Naive thymus-derived CD4-positive, alpha-beta T cell (primary cell): ENCODE measurements at places on chromosomes 2 and 18. TPM values are rescaled to one million over a fixed set of nuclear protein-coding genes. Genes with fewer than 3 reads are reported as not detected.
A peak's percentile ranks its signal among the peaks of the same experiment; 100 is the strongest.

DNA sequence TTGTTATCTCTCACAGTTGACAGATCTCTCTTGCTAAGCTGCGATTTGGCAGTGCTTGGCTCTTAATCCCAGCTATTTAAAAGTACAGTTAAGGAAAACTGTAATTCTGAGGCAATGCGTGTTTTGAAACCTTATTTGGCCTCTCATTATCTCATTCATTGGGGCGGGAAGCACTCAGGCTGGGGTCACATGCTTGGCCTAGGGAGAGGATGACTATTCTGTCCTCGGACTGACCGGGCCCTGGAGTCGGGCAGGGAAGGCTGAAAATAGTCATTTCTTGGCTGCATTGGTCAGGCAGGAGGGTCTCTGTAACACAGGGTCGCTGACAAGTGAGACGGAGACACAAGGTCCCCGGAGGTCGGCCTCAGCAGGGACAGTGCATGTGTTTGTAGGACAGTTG, 20.2 kb upstream of the EMILIN2 start:
- no peak for DNase-seq

GRCh38 chr2:66498289-66498975, 63.5 kb downstream of the MEIS1 start:
- DNase-seq, result no peak

GRCh38 chr2:39625193-39625926, 40.4 kb upstream of the TMEM178A start:
- no peak for DNase-seq

- no peak for DNase-seq
Observed at GRCh38 chr2:69692424-69692823, 48.9 kb upstream of the AAK1 start.

DNA sequence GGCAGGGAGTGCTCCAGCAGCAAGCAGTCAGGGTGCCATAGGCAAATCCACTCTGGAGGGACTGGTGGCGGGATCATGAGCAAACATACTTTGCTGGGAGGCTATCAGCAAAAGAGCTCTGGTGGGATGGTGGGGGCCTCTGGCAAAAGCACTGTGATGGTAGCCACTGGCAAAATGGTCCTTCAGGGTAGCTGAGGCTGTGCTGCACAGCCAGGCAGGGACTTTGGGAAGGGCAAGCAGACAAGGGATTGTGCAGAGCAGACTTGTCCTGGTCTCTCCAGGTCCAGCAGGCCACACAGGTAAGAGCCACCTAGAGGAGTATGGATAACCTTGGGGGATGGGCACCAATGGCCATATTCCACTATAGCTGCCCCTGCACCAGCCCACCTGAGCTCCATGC, 129.4 kb upstream of the OTOS start:
- no peak for DNase-seq

- no peak for DNase-seq
Observed at GRCh38 chr2:109269706-109270504, 140.9 kb downstream of the SH3RF3 start.

- no peak for DNase-seq
Observed at GRCh38 chr18:10365901-10366300, 88.5 kb upstream of the APCDD1 start.

DNA sequence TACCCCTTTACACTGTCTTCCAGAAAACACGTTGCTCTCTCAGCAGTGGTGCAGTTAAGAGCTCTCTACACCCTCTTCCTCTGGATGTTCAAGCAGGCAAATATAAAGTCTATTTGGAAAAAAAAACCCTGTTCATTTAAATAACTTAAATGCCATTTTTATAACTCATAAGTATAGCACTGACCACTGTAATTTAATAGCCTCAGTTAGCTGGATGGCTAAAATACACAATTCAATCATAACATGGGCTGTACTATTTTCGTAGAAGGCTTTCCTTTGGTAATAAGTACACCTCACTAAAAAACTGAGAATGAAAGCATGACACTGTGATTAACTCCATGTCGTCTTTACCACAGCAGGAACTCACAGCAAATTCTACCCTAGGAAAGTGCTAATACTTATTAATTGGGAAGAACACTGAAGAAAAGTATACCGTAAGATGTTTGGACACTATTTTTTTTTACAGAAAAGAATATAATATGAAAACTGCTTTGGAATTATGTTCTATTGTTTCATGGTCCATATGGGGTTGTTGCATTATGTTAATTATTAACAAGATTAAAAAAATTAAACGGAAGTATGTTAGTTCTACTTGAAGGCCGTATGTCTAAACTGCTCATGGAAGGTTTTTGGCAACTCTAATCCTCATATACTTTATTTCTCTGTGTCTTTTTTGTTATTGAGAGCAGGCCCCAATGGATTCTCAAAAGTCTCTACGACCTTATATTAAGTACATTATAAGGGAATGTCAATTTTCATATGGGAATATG, 269.1 kb downstream of the ZNF385B start:
- DNase-seq, result no peak

GRCh38 chr2:50957896-50958295, 74.0 kb downstream of the NRXN1 start:
- DNase-seq, result no peak

DNA sequence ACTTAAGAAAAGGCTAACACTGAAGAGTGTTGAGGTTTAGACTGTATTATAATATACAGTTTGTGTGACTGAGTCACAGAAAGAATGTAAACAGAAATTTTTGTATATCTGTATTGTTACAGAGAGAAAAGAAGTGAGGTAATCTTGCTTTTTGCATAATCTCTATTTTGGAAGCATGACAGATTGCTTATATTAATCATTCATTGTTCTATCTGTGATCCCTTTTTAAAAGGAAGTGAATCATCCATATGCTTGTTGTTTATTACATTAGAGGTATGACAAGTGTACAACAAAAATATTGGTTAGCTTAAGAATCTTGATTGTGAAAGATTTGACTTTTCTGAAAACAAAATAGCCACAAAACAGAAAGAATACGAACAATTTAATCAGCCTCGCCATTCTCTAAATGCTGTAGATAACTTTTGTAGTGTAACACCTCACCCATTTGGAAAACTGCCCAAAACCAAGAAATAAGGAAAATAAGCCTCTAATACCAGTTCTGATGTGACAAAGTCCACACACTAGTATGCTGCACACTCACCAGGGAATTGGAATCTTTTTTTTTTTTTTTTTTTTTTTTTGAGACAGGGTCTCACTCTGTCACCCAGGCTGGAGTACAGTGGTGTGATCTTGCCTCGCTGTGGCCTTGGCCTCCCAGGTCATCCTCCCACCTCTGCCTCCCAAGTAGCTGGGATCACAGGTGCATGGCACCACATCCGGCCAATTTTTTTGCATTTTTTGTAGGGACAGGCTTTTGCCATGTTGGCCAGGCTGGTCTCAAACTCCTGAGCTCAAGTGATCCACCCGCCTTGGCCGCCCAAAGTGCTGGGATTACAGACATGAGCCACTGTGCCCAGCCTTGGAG, 91.5 kb upstream of the LPIN2 start:
- no peak for DNase-seq

DNA sequence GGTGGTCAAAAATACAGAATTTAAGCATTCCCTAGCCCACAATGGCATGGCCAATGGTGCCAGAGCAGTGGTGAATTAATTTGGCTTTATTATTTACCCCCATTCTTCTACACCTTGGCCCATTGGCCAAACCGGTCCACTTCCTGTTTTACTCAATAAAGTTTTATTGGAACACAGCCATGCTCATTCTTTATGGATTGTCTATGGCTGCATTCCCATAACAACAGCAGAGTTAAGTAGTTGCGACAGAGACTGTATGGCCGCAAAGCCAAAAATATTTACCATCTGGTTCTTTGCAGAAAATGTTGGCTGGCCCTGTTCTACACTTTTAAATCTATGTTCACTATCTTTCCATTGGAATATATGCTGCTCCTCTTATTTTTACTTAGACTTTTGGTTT, 130.3 kb upstream of the CCDC68 start:
- no peak for DNase-seq

GRCh38 chr2:7205151-7205830, 288.1 kb downstream of the RNF144A start:
- DNase-seq, result no peak

- no peak for DNase-seq
Observed at GRCh38 chr18:8217051-8217564, 392.1 kb upstream of the RAB12 start.

GRCh38 chr2:151556121-151556520, 146.4 kb downstream of the RIF1 start:
- DNase-seq, result no peak

GRCh38 chr2:166140932-166141331, 13.1 kb upstream of the SCN1A start:
- DNase-seq, result no peak

DNA sequence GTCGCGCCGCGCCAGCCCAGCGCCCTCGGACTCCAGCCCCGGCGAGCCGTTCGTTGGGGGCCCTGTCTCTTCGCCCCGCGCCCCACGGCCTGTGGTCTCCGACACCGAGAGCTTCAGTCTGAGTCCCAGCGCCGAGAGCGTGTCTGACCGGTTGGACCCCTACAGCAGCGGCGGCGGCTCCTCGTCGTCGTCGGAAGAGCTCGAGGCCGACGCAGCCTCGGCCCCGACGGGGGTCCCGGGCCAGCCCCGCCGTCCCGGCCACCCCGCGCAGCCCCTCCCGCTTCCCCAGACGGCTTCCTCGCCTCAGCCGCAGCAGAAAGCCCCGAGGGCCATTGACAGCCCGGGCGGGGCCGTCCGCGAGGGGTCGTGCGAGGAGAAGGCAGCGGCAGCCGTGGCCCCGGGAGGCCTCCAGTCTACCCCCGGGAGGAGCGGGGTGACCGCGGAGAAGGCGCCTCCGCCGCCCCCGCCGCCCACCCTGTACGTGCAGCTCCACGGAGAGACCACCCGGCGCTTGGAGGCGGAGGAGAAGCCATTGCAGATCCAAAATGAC, 1.4 kb downstream of the PHLPP1 start:
- peak; percentile 39 for DNase-seq

DNA sequence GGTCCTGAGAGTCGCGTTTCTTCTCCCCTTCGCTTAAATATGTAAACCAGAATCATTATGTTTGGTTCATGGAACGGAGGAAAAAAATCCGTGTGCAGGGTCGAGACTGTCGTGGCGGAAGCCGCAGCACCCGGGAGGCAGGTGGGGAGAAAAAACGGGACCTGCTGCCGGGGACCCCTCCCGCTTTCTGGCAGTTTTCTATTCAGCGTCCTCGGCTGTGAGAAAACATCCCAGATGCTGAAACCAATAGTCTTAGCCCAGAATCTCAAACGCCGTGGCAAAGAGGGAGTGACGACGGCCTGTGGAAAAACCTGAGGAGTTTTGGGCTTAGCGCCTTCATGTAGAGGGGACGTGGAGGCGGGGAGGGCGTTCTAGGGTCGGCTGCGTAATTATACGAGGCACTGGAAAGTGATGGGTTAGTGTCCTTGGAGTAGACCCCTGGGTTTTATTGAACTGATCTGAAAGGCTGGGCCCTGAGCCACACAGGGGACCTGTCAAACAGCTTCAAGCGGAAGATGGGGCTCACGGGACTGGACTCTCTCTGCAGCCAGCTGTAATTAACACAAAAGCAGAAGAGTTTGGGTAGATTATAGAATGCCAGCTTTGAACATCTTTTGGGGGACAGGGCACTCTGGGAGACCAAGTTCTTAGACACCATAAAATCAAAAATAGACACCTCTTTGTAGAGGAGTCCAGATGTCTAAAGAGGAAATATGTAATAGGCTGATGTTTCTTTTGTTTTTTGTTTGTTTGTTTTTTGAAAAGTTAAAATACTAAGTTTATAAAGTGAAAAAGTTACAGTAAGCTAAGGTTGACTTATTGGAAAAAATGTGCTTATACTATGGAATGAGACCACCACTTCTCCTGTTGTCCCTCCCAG, 834 bp upstream of the BUB1 start:
- no peak for DNase-seq

GRCh38 chr2:68475110-68475509, 7.7 kb downstream of the APLF start:
- no peak for DNase-seq

The UGT1A5 gene
- not detected for polyA plus RNA-seq

The CFAP65 gene
- polyA plus RNA-seq, result not detected

The GALR1 gene
- not detected for polyA plus RNA-seq

The CLEC4F gene
- not detected for polyA plus RNA-seq

The B3GNT7 gene
- polyA plus RNA-seq, result not detected

The SH2D6 gene
- not detected for polyA plus RNA-seq

The RGPD4 gene
- polyA plus RNA-seq, result not detected

The FBXO48 gene
- 0.49 TPM for polyA plus RNA-seq

The PROKR1 gene
- not detected for polyA plus RNA-seq
